ENCODE measurements at places on chromosomes 2 and 18.

DNA sequence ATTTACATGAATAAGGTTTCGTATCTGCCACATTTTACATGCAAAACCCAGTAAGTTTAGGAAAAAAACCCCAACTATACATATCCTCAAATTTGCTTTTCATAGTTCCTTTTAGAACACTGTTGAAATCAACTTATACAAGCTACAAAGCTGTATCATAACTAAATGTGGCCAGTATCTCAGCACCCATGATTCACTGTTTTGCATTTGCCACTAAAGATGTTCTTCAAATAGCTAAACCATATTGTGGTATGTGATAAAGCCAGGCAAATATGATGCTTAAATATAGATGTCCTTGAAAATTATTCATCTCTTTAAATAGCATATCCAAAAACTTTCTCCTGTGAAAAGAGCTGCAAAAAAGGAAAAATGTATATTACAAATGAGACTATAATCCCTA is 29.9 kb downstream of the ROCK2 start:
- DNase-seq: no peak

DNA sequence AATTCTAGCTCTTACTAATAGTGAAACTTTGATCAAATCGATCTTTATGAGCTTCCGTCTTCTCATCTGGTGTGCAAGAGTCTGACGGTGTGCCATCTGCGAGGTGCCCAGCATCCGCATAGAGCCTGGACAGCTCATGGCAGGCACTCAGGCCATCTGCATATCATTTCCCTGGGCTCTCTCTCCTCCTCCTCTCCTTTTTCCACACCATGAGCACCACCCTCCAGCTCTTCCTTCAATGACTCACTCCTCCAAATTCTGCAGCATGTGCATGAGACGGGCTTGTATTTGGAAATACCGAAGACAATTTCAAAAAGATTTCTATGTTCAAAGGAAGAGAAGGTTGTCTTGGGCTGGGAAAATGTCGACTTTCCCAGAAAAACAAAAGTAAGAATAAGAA is 161.1 kb downstream of the CCBE1 start:
- DNase-seq: no peak

DNA sequence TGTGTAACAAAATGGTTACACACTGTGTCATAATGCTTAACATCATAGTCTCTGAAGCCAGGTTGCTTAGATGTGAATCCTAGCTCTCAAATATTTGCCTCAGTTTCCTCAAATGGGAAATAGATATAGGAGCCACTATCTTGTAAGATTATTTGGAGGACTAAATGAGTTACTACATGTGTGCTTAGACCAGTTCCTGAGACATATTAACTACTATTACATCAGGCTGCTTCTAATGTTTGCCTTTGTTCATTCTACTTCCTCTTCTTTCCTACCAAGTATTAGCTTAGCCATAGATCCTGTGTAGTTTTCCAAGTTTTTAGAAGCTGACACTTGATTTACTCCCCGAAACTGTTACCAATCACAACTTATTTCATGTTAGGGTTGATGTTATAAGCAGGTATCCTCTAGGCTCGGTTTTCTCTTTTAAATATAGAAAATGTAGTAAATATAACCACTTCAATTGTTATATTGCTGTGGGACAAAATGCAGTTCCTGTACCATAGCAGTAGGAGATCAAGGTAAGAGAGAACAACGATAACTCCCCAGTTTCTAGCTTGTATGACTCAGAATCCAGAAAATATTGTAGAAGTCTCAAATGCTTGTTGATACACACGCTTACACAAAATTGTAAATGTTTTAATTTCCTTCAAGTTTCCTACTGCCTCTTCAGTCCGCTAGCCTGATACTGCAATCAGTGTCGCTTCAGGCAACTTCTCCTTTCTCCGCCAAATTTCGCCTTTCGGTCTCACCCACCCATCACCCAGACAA is 751 bp upstream of the DNAJC10 start:
- no peak for DNase-seq

GRCh38 chr2:174449033-174449432 is 37.8 kb downstream of the GPR155 start:
- no peak for DNase-seq

DNA sequence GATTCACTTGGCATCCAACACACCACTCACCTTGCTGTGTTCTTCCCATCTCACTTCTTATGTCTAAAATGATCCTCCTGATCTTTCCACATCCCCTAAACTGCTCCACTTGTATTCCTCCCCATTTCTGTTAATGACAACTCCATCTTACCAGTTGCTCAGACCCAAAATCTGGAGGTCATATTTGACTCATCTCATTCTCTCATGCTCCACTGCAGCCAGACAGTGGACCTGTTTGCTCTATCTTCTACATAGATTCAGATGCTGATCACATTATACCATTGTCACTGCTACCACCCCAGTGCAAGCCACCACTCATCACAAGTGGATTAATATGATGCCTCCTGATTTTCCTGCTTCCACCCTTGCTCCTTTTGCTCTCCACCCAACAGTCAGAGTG is 7.9 kb upstream of the NABP1 start:
- no peak for DNase-seq

DNA sequence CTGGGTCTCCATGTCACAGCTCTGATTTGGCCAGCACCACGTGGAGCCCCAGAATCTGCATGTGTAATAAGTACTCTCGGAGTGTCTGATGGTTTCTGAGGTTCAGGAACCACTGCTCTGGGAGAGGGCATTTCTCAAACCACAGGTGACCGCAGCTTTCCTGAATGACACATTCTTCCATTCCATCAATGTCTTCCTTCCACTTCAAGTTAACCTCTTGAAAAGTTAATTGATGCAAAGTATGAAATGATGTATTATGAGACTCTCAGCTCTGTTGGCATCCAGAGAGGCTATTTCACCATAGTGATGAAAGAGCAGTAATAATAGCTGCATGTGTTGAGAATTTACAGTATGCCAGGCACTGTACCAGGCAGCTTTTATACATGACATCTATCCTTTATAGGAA is 61.3 kb upstream of the CRIM1 start:
- no peak for DNase-seq

GRCh38 chr2:121804340-121804739 is 48.9 kb downstream of the TSN start:
- DNase-seq: no peak

DNA sequence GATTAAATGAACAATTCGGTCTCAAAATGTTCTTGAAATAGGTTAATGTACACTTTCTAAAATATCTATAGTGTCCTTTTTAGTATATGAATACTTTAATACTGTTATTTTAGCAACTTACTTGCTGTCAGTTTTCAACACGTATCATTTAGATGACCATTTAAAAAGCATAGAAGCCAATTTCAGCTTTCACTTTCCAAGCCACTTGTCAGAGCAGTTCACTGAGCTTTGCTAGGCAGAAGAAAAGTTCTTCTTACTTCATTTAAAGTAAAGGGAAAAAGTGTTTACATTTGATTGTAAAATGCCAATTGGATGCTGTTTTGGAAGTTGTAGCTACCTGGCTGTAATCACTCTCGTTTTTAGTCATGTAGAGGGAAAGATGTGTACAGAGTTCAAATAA is 126.0 kb downstream of the KCNH7 start:
- DNase-seq: no peak

GRCh38 chr2:112483831-112484230 is 1.9 kb downstream of the TTL start:
- no peak for DNase-seq

All from stimulated activated CD8-positive, alpha-beta memory T cell treated with anti-CD3 and anti-CD28 coated beads, Interleukin-4, amount 100 ng/mL, for 4 hours (primary cell).